ENCODE measurements at places on chromosomes 7 and 10.
A peak's percentile ranks its signal among the peaks of the same experiment; 100 is the strongest.

- no peak for DNase-seq
Observed at GRCh38 chr7:91514591-91514990, 250.4 kb downstream of the FZD1 start.

- no peak for DNase-seq
Observed at GRCh38 chr7:129494041-129494440, 8.3 kb upstream of the SMKR1 start.

DNA sequence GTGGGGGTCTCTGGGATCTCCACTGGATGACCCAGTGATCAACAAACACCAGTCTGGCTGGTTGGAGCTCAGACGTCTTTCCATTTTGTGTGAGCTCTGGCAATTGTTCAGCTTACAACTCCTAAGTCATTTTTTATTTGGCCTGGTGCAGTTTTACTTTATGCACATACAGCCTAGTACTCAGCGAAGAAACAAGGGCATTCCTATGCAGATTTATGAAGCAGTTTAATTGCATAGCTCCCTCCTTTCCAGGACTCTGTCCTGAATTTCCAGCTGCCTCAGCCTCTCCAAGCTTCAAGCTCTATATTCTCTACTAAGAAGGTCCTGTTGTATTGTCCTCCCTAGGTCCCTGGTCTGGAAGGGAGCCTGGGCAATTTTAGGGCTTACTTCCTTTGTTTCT, 145.6 kb upstream of the GALNT17 start:
- DNase-seq = no peak

DNA sequence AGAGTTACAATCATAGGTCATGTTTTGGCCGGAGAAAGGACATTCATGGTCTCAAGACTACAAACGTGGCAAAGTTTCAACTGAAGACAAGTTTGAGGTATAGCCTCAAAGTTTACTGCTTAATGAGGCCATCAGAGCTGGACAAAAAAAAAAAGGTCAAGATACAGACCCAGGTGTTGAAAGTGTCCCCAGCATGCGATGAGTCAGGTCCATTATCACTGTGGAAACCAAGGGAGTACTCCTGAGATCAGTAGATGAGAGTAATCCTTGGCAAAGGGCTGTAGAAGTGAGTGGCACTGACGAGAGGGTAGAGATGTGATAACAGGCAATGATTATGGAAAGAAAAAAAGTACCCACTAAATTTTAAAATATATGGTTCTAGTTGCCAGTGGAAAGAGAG, 80.1 kb upstream of the LRRN3 start:
- no peak for DNase-seq

DNA sequence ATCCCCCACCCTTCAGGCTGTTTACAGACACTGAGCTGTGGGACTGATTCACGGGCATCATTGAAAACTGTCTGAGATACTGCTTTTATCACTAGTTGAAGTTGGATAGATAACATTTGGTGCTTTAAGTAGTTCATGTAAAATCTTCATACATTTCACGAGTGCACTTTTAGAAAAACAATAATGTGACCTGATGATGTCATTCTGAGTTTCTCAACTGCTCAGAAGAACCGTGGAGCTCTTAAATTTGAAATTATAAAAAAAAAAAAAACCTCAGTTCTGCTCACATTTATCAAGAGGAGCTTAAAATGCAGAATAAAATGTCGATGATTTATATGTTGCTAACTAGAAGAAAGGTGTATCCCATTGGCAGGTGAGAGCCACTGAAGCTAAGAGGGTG, 81.5 kb downstream of the GALNT11 start:
- no peak for DNase-seq

DNA sequence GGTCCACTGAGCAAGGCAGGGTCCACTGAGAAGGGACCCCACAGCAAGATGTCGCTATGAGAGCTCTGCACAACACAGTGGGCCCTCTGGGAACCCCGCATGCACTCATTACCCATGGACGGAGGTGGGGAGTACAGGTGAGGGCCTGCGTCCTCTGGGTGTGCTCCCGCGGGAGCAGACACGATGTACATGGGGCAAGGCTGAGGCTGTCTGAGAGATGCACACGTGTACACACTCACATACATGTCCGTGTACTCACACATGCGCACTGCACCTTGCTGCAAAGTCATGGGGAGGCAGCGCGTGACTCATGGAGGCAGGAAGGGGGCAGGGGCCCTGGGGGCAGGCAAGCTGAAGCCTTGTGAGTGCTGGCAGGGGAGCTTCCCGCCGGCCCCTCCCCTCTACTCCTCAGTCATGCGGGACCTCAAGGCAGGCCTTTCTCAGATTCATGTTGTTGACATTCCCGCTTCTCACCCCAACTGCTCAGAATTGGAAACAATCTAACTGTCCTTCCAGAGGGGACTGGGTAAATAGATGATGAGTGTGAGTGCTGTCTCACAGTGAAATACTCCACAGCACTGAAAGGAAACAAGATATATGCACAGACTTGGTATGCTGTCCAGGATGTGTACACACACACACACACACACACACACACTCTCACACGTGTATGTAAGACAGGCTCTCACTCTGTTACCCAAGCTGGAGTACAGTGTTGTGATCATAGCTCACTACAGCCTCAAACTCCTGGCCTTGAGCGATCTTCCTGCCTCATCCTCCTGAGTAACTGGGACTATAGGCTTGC, 40.0 kb downstream of the GOLGA7B start:
- DNase-seq = no peak

- no peak for DNase-seq
Observed at GRCh38 chr10:14543904-14544210, 213.1 kb upstream of the FRMD4A start.

DNA sequence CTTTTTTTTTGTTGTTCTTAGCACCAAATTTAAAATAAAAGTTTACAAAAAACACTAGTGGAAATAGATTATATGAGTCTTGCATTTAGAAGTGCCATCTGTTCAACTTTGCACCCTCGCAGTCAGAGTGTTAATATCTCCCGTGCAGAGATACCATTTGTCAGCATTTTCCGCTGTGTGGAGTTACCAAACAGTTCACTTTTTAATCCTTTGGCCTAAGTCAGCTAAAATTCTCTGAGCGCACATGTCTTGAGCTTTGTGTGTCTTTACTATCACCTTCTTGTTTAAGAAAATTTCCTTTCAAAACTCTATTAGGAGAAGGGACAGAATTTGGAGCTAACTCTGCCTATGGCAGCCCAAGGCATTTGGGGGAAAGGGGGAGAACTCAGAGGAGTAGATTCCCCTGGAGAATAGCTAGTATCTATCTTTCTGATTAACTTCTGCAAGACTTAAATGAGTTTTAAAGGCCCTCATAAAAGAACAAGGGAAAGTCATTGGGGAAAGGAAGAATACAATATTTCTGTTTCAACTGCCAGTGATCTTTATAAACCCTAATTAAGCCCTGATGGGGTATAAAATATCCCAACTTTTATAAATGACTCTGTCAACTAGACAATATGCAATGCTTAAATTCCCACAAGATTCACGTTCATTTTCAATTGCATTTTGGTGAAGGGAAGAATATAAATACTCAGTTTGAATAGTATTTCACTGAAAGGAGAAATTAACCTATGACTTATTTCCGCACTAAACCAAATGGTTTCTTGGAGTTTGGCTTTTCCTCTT, 114.9 kb upstream of the RAB11FIP2 start:
- DNase-seq = no peak

DNA sequence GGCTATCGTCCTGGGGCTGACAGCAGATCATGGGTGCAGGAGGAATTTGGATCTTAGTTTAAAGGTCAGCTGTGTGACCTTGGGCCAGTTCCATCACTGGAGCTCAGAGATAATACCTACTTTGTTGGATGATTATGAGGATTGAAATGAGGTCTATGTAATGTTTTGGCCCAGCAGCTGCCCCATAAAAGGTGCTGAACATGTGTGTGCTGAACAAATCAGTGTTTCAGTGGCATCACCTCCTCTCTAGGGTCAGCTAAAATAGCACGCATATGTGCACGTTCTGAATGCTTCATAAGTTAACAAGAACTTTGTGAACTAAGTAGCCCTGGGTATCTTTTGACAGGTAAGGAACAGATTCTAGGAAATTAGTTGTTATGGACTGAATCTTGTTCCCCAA, 84.8 kb upstream of the LRRC18 start:
- no peak for DNase-seq

DNA sequence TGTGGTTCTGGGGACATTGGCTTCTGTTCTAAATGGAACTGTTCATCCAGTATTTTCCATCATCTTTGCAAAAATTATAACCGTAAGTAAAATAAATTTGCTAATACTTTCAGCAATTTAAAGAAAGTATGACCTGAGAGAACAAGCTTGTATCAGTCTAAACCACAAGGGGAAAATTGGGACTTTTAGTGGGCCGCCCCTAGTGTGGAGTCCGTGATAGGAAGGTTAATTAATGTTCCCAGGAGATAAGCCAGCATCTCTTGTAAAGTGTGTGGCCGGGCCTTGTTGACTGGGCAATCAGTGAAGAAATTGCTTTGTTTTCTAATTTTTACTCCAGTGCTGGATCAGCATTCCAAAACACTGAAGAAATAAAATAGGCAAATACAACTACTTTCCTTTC, 83.0 kb downstream of the ABCB5 start:
- DNase-seq = no peak

GRCh38 chr7:1913466-1914282, 243.6 kb downstream of the ELFN1 start:
- no peak for DNase-seq

DNA sequence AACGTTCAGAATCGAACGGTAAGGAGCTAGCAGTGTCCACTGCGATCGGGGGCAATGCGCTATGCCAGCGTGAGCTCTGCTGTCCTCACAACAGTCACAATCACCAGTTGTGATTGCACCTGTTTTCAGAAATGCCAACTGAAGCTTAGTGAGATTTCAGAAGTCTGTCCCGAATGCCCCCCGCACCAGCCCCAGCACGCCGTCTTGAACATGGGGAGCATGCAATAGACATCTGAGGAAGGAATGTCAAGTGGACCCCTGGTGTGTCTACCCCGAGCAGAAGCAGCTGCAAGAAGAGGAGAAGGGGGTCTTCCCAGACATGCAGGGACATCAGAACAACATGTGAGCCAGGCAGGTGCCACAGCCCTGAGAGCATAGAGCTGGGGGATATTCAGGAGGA, 125.7 kb upstream of the CHST15 start:
- DNase-seq = no peak

- no peak for DNase-seq
Observed at GRCh38 chr10:127813290-127813689, 76.3 kb downstream of the FOXI2 start.

- DNase-seq = no peak
Observed at GRCh38 chr10:130198651-130199050, 62.5 kb downstream of the GLRX3 start.

- DNase-seq = no peak
Observed at GRCh38 chr7:74183653-74184450, 9.7 kb downstream of the EIF4H start.

- DNase-seq = no peak
Observed at GRCh38 chr7:133784486-133785001, 342.6 kb upstream of the LRGUK start.

DNA sequence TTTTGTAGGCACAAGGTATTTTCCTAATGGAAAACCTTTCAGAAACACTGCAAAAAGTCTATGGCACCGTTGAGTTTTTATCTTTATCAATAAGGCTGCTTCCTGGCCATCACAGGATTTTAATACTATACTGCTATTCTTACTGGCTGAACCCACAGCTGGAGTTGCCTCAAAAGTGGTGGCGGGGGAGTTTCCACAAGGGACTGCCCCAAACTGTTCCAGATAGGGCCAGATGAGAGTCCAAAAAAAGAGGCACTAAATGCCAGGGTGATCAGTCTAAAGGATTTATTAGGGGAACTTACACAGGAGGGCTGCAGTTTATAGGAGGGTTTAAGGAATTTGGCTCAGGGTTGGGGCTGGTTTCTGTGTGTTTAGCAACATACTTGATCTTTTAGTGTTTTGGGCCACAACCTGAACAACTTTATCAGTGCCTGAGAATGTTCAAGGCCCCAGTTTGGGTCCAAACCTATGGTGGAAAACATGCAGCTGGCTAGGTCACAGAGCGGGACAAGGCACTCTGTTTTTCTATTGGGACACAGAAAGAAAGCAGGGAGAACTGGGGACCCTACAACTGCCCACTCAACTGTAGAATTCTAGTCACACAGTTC, 41.4 kb downstream of the STAM start:
- peak; percentile 29 for DNase-seq

DNA sequence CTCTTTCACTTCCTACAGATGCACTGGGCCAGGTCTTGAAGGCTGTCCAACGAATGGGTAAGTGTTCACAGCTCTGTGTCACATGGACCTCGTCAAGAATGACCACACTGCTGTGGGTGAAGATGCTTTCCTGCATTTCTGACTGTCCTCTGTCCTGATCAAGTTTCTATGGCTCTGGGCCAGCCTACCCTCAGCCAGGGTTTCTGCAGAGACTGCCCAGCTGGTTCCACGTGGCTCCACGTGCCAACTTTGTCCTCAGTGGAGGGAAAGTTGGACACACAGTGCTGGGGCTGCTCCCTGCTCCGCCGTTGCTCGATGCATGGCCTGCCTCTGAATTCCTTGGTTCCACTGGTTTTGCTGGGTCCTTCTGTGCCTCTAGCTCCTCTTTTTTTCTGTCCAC, 152.3 kb downstream of the EGFR start:
- DNase-seq = no peak

DNA sequence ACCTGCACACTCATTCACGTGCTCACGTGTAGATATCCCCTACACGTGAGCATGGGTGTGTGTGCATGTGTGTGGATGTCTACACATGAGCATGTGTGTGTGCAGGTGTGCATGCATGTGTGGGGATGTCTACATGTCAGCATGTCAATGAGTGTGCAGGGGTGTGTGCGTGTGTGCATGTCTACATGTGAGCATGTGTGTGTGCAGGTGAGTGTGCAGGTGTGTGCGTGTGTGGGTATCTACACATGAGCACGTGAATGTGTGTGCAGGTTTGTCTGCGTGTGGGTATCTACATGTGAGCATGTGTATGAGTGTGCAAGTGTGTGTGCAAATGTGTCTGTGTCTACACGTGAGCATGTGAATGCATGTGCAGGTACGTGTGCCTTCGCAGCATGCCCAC, 274.8 kb downstream of the PTPRN2 start:
- DNase-seq = no peak

GRCh38 chr10:132805599-132805998, 19.7 kb upstream of the NKX6-2 start:
- DNase-seq = no peak

- no peak for DNase-seq
Observed at GRCh38 chr7:12716134-12716681, 28.8 kb downstream of the ARL4A start.

GRCh38 chr7:38186593-38187314, 8.7 kb downstream of the STARD3NL start:
- no peak for DNase-seq
